ENCODE measurements at places on chromosomes 1 and 21. TPM values are rescaled to one million over a fixed set of nuclear protein-coding genes. Genes with fewer than 3 reads are reported as not detected.

GRCh38 chr1:160045653-160046052 is 13.9 kb upstream of the PIGM start:
- DNase-seq = no peak

DMRTA2 gene
- under 0.01 TPM for total RNA-seq

DNA sequence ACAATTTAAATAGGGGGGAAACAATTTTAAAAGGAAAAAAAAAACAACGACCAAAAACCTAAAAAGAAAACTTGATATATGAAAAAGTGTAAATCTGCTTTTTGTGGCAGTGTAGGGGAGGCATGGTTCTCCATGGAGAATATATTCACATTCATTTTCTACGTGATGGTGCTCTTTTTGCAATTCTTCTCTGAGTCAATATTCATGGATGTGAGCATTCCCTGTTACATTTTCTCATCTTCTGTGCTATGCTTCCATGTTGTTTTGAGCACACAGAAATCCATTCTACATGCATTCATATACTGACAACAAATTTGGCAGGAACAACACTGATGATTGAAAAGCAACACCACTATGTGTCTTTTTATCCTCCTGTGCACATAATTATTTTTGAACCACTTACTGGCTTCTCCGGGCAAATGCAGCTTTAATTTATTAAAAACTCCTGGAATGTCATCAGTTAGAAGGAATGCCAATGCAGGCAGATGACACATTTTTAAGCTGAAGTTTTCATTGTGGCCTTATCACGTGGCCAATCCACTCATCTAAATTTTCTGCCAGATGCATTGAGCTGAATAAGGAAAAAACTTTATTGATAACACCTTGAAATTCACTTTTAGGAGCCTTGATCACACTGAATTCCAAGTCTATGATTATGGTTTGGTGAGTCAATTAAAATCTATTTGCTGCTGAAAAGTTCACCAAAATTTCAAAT is 590.6 kb downstream of the NUF2 start:
- no peak for DNase-seq

PMF1 gene
- 32.9 TPM for total RNA-seq

- no peak for DNase-seq
Measured at GRCh38 chr1:26410706-26411623, at the start of gene LIN28A. LIN28A (plus strand) TSS chr1:26410817; CDS start chr1:26410892, 75 bp downstream.

DNA sequence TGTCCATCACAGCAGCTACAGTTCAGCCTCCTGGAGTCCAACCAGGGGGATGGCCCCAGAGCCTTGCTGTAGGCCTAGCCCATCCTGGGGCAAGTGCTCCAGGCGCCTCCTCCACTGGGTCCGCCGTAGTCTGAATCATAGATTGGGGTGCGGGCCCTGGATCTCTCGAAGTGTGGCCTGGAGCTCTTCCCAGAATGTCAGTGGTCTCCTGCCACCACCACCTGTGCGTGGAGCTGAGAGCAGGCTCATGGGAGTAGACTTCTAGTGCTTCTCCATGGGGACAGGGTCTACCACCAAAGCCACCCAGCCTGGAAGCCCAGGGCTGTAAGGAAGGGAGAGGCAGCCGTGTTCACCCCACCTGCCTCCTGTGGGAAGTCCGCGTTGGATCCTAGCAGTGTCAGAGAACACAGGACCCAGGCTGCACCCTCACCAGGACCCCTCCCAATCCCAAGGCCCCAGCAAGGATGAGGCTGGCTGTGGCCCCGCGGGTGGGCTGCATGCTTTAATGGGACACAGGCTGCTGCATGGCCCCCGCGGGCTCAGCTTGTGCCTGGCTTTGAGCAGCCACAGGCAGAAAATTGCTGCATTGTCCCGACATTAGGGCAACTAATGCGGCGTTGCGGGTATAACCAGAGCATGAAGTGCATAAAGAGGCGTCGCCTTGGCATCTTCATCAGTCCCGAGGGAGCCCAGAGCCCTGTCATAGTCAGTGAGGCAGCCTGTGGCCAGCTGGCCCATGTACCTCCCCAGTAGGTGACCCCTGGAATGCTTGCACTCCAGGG is 735 bp upstream of the HES3 start:
- DNase-seq = no peak

DNA sequence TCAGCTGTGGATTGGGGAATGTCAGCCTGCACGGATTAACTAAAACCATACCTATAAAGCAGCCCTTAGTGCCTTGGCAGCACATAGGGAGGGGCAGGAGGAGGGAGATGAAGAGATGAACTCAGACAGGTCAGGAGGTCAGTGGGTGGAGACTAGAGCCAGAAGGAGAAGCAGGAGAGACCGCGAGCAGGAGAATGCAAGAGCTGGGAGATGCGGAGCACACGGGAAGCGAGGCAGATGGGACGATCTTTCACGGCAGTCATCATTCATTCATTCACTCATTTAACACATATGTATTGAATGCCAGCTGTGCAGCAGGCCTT is 41.9 kb downstream of the NEK2 start:
- no peak for DNase-seq

TIAM1 gene
- total RNA-seq = 27.7 TPM

GRCh38 chr1:113255720-113256347 is 134.5 kb upstream of the MAGI3 start:
- no peak for DNase-seq

HORMAD1 gene
- not detected for total RNA-seq

- no peak for DNase-seq
Measured at GRCh38 chr1:168453056-168453455, 90.7 kb downstream of the XCL2 start.

DNA sequence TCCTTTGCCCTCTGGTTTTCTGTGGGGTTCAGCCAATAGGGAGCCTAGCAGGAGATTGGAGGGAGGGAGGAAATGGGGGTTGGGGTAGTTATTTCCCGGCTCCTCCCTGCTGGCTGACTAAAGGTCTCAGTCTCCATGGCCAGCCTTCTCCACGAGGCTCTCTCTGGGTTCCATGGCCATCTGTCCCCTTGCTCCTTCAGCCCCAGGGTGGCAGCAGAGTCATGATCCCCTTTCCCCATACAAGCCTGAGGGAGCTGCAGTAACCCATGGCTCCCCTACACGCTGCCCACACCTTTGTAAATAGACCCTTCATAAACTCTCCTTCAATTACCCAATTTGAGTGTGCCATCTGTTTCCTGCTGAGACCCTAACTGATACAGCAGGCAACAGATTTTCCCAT is 176.1 kb upstream of the CSF3R start:
- no peak for DNase-seq

DNA sequence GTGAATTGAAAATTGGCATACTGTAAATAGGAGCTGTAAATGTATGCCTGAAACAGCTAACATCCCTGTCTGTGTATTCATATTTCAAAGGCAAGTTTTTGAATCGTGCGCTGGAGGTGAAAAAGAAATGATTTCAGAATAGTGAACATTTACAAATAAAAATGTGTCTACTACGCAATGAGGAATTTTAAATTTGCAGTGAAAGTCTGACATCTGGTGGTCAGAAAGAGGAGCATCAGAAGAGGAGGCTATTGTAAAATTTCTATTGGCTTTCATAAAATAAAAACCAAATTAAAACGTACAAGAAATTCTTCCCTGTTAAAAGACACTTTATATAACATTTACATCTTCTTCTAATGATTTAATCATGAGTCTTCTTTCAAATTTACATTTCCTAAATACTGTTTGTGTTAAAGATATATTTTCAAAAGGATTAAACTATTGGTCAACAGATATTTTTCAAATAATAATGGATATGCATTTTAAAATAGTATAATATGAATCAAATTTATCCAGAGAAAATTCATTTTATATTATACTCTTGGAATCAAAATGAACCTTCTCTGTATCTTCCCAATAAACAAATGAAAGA is 113.7 kb upstream of the RRP15 start:
- DNase-seq = peak; percentile 16

DNA sequence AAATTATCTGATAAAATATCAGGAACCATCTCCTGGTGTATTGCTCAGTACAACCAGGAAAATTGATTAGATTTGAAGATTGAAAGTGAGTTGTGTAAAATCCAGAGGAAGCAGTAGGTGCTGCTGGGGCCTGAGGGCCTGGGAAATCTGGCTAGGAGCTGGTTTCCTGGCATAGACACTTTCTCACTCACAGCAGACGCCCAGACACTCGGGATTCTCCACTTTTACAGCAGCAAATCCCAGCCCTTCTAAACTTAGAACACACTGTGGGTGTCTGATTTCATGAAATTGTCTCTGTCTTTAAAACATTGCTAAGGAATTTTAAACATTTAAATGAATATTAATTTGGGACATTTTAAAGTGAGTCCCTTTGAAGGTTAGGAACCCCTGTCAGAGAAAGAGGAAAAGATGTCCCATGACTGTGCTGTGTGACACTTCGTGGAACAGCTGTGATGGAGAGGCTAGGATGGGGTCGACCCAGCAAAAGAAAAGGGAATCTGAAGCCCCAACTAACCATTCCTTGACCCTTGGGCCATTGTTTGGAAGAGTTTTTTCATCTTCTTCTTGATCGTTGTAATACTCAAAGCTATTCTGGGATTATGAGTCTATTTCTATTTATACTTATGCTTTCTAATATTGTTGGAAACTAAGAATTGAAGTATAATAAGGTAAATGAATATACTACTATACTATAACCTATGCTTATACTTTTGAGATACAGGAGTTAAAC is 49.0 kb upstream of the VAMP3 start:
- DNase-seq = no peak

- no peak for DNase-seq
Measured at GRCh38 chr1:7177438-7178146, 392.3 kb downstream of the CAMTA1 start.

DNA sequence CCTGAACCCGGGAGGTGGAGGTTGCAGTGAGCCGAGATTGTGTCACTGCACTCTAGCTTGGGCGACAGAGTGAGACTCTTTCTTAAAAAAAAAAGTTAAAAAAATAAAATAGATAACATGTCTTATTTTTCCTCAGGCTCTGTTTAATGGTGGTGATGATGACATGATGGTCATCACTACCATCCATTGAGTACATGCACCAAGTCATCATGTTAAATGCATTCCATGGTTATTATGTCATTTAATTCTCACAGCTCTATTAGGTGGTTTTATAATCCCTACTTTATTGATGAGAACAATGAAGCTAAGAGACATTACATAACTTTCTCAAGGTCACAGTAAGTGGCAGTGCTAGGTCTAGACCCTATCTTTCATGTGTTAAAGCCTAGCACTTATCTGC is 34.4 kb upstream of the MAB21L3 start:
- DNase-seq = peak; percentile 34

DNA sequence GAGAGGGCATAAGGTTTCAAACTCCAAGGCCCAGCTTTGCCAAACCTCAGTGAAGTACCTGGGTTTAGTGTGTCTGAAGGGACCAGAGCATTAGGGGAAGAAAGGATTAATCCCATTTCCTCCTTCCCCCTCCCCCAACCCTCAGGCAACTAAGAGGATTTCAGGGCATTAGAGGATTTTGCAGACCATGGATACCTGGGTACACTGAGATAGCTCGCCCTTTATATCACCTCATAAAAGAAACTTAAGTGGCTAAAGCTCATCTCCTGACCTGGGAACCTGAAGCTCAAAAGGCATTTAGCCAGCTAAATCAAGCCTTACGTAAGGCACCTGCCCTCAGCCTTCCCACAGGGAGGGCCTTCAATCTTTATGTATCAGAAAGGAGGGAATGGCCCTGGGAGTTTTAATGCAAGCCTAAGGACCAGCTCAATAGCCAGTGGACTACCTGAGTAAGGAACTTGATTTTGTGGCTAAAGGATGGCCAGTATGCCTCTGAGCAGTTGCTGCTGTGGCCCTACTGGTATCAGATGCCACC is 26.4 kb upstream of the SMYD3 start:
- DNase-seq = no peak

DNA sequence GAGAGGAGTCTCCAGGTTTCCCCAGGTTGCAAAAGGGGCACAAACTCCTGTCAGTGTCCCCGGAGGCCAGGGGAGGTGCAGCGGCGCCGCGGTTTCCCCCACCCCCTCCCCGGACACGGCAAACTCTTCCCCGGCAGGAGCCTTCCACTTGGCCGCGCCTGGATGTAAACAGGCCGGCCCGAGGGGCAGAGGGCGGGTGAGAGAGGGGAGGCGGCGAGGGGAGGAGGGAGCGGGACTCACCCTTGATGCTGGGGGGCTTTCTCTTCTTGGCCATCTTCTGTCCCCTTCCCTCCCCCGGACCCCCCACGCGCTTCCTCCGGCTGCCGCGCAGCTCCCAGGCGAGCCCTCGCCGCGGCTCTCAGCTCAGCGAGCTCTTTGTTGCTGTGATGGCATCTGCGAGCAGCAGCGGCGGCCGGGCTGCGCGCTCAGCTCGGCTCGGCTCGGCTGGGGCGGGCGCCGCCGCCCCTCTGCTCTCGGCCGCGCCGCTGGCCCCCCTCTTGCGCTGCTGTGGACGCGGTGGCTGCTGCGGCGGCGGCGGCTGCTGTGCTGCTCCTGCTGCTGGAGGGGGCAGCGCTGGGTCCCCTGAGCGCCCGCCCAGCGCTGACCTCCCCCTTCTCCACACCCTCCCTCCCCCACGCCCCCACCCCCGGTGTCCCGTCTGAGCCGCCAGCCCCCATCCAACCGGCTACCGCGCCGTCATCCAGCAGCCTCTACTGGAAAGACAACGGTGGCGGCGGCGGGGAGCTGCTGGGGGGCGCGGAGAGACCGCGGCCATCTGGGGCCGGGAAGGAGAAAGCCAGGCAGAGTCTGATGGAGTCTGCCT is 4.9 kb upstream of the SLC44A5 start:
- peak; percentile 9 for DNase-seq

HSPB7 gene
- 0.17 TPM for total RNA-seq

C1orf116 gene
- 129 TPM for total RNA-seq

- no peak for DNase-seq
Measured at GRCh38 chr1:241114699-241115233, 242.2 kb downstream of the RGS7 start.

- DNase-seq = no peak
Measured at GRCh38 chr1:94092210-94092613, 28.7 kb downstream of the ABCA4 start.

DNA sequence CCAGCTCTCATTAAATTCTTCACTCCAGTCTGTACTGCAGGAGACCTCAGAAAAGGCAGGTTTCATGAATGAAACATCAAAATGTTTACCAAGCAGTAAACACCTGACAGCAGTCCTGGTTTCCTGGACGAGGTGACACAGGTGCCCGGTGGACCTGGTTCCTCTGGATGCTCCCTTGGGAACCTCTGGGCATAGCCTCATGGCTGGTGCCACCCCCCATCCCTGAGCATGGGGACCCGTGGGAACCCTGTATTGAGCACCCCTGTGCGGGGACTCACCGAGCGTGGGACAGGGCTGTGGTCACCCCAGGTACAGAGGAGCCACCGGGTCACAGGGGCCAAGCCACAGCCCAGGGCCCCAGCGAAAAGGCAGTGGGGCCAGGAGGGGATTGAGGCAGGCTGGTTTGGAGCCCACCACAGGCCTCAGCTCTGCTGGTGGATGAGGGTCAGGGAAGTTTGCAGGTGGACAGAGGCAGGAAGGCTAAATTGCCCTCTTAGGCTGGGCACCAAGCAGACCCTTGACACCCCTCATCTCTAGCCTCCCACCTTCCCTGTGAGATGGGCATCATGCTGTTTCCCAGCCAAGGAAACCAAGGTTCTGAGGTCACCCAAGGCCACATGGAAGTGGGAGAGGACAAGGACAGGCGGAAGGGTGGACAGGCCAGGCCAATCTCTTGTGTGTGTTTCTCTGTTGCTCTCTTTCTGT is 158.4 kb downstream of the PTPRU start:
- DNase-seq = no peak

- no peak for DNase-seq
Measured at GRCh38 chr1:245788886-245789285, 634.1 kb downstream of the KIF26B start.

GRCh38 chr1:243841507-243841906 is 8.5 kb downstream of the AKT3 start:
- DNase-seq = no peak

- DNase-seq = peak; percentile 32
Measured at GRCh38 chr1:35570589-35571137, 2.5 kb upstream of the TFAP2E start.
